SW 1271 (cell line): ENCODE measurements at places on chromosomes 4 and X.

GRCh38 chrX:134174273-134174660 is 62.7 kb upstream of the CCDC160 start:
- DNase-seq, result no peak

DNA sequence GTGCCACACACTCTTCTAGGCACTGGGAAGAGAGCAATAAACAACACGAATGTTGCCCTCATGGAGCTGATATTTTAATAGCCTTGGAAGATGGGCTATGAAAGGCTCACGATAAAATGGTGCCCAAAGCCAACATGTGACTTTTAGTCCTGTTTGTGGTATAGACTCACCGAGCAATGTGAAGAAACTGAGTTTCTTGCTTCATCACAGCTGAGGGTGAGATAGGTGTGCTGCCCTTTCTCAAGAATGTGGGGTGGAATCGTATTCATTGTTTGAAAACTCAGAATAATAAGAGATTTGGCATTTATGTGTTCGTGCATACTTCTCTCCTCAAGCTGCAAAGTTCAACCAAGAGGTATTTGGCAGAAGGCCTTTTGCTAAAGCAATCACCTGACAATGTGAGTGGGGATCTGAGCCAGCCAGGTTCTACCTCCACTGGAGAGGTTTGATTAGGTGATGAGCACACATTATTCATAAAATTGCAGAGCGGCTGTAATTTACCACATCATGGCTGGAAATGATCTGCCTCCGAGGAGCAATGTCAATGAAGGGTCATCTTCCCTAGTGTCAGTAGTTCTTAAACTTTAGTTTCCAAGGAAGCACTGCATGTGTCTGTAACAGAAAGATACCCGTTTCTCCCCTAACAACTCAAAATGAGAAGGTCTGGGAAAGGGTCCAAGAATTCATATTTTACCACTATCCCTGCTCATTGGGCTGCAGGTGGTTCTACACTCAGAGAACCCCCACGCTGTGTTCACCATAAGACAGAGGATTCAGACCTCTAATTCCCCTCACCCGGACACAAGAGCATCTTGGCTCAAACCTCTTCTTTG is 41.9 kb upstream of the CBR4 start:
- DNase-seq, result no peak

DNA sequence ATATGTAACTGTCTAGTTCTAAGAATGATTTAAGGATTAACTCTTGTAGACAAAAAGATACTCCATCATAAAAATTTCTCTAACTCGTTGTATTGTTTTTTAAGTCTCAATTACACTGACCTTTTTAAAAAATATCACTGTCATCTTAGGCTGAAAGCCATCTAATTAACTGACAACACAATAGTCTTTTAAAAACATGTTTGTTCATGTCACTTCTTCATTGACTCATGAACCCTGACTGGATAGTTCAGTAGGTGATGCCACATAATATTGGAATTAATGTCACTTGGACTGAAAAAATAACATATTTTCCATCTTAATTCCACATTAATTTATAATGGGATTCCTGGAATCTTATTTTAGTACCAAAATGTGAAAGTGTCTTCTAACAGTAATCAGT is 179.3 kb downstream of the ADGRL3 start:
- no peak for DNase-seq

DNA sequence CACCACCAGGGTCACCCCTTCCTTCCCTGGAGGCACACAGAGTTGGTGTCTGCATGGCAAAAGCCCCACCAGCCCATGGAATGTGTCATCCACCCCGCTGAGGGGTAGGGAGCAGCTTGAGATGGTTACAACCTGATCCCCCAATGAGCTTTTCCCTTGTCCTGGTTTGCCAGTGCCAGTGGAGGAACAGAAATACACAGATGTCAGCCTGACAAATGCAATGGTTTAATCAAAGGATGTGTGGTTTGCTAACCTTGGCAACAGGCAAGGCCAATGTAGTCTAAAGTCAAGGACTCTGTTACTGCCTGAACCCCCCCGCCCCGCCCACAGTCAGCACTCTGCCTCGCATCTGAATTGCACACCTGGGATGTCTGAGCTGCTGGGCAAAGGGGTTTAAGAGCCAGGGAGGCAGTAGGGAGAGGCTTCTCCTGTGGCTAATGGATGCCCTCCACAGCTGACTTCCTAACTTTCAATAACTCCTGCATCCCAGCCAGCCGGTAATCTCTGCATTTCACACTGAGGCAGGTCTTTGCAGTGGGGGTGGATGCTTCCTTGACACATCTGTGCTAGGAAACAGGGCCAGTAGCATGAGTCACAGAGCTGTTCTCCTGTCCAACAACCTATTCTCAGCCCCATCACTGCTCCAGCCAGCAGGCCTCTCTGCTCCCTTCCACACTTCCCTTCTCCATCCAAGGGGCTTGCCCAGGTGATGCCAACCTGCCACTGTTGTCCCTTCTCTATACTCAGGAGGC is 137.5 kb downstream of the AMMECR1 start:
- DNase-seq, result no peak

DNA sequence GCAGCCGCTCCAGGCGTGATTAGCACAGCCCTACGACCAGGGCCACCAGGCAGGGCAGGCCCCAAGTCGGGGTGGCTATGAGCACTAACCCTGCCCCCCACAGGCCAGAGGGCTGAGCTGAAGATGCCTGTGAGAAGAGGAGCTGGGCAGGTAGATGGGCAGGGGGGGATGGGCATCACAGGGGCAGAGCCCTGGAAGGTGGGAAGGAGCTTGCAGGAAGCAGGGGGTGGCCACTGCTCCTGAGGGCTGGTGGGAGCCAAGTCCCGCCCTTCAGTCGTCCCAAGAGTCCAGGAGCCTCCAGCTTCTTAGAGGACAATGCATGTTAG is 7.3 kb upstream of the MXD4 start:
- no peak for DNase-seq

DNA sequence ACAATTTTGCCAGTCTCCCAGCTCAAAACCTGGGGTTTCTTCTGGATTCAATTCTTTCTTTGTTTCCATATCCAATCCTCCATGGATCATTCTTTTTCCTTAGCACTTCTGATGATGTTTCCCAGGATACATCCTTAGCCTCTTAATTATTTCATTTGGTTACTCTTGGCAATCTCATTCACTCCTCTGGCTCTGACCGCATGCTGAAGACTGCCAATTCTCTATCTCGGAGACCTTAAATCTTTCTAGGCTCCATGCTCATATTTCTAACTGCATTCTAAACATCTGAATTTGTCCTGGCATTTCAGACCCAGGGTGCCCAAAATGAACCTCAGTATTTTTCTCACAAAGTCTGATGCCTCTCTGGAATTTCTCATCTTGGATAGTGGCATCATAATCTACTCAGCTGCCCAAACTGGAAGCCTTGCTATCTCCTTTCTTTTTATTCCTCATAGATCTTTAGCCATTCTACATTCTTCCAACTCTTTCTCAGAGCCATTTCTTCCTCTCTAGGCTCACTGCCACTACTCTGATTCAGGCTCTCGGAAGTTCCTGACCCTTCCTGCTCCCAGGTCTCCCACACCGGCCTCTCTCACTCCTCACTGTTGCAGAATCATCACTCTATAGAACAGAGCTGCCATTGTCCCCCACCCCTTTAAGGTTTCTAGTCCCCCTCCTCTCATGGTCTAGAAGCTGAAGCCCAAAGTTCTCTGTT is 290.2 kb downstream of the CAMK2D start:
- no peak for DNase-seq

- DNase-seq, result no peak
Measured at GRCh38 chr4:109614015-109614414, 54.0 kb downstream of the MCUB start.

DNA sequence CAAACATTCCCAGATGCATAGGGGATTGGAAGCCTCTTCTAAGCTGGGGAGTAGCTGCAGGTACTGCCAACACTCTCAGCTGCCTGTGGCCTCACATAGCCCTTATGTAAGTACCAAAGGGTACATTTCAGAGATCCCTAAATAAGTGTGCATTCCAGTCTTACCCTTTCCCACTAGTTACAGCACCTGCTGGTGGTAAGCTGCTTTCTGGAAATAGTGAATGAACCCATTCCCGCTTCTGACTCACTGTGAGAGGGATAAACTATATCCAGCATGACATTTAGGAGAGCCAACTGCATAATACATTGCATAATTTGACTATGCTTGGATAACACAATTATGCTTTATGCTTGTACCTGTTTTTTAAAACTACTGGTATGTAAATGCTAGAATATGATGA is 149.0 kb downstream of the FAM13A start:
- DNase-seq, result no peak

DNA sequence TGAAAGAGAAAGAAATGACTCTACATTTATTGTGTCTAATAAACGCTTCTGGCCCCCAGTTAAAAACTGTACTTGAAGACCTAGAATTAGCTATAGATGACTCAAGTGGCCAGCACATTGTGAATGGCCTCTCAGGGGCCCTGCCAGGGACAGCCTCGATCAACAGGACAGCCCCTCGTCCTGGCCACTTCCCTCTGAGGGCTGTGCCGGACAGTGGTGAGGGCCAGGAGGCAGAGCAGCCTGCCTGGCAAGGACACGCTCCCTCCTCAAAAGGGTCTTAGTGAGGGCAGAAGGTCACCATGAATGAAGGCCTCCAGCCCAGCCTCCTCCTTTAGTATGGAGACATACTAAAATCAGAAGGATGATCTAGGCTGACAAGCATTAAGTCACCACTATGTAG is 16.5 kb downstream of the RNF212 start:
- no peak for DNase-seq

DNA sequence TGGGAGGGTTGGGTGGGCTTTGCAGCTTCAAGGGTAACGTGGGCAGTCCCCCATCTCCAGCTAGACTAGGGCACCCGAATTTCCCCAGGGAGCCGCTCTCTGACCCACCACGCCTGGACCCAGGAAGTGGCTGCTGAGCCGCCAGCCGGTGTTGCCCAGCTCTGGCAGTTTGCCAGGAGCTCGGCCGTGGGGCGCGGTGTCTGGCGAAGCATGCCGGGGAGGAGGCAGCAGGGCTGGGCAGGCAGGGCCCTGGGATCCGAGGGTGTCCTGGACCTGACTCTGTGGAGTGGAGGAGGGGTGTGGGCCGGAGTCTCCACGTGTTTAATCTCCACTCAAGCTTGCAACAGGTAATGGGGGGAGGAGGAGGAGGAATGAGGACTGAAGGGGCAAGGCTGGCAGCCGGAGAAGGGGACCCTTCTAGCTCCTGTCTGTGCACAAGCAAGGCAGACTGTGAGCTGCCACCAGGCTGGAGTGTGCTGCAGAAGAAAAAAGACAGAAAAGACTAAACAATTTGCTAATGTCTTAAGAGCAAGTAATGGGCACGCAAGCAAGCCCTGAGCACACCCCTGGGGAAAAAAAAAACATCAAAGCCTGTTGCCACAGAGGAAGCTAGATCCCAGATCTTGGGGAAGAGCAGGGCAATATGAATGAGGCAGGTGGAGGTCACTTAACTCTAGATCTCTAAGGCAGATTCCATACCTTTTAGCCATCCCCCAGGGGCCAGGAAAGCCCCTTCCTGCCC is 2.4 kb downstream of the LONRF3 start:
- DNase-seq, result no peak

DNA sequence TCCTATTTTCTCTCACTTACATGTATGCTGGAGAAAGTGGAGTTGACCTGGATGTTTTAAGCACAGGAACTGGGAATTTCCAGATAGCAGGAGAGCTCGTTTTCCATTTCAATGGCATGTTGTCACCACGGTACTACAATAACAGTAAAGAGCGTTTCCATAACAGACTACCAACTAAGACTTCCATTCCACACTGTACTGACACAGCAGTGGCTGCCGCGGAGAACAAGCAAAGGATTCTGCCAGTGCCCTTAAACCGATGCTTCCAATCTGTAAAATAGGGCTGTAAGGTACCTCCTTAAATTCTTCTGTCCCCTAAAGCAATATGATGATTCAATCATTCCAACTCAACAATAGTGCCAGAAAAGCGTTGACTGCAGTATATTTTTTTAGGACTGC is 143.9 kb downstream of the KLHL13 start:
- DNase-seq, result no peak

DNA sequence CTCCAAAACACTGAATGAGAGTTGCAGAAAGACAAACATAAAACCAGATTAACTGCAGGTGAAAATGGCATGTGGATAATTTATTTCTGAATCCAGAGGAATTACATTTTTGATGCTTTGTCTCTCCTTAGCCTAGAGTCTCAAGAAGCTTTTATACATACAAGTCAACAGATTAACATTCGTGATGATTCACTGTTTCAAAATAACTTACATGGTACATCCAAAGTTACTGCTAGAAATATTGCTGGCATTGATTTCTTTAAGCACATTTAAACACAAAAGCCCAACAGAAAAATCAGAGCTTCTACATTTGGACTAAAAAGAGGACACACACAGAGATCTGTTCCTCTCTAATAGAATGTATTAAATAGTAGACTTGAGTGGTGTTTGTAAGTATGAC is 105.6 kb downstream of the AMELX start:
- DNase-seq, result no peak

DNA sequence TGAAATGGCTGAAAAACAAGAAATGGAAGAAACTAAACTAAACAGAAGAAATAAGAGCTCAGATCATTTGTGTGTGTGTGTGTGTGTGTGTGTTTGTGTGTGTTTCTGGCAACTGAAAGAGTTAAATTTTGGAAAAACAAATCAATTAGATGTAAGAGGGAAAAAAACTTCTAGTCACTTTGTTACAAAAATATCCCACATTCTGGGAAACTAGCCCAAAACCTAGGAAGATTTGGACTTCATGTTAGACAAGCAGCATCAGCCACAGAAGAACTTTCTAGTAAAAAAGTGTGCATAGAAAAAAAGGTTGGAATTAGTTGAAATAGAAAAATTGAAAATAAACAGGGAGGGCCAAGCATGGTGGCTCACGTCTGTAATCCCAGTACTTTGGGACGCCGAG is 111.6 kb upstream of the PRKG2 start:
- DNase-seq, result no peak

DNA sequence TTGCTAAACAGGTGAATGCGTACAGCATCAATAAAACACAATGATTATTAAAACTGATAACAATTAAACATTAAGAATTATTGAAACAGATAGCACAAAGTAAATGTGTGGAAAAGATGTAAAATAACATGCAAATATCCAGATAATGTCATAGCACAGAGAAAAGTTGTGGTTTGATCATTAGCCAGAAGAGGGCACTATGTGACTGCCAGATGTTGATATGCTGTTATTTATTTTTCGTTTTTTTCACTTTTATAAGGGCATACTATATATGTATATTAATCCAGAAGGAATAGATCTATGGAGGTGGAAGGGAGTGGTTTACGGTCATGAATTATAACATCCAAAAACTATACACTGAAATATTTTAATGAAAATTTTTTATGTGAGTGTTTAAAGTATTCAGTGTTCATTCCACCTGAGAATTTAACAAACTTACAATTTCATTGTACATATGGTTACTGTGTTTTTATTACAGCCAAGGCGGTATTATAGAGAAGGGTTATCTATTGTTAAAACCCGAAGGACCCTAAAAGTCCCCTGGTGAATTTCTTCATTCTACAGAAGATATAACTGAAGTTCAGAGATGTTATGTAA is 211.9 kb upstream of the UGT8 start:
- DNase-seq, result peak; percentile 35

GRCh38 chrX:31421441-31421840 is 349.6 kb upstream of the FTHL17 start:
- no peak for DNase-seq

GRCh38 chrX:69237236-69237635 is 72.0 kb upstream of the PJA1 start:
- no peak for DNase-seq
